ENCODE measurements at places on chromosomes 12 and 14. TPM values are rescaled to one million over a fixed set of nuclear protein-coding genes. Genes with fewer than 3 reads are reported as not detected.
A peak's percentile ranks its signal among the peaks of the same experiment; 100 is the strongest.

Gene SLC24A4
- 2.0 TPM for total RNA-seq

Gene ARHGAP9
- 125 TPM for total RNA-seq

Gene TPPP2
- total RNA-seq: not detected

Gene CLEC14A
- 73.8 TPM for total RNA-seq

Gene IL31
- total RNA-seq: not detected

Gene FAM186B
- 0.20 TPM for total RNA-seq

Gene C1R
- total RNA-seq: 693 TPM

Gene SLCO1B1
- not detected for total RNA-seq

Gene PIWIL1
- not detected for total RNA-seq

Gene KLRF2
- not detected for total RNA-seq

Gene SOAT2
- not detected for total RNA-seq

DNA sequence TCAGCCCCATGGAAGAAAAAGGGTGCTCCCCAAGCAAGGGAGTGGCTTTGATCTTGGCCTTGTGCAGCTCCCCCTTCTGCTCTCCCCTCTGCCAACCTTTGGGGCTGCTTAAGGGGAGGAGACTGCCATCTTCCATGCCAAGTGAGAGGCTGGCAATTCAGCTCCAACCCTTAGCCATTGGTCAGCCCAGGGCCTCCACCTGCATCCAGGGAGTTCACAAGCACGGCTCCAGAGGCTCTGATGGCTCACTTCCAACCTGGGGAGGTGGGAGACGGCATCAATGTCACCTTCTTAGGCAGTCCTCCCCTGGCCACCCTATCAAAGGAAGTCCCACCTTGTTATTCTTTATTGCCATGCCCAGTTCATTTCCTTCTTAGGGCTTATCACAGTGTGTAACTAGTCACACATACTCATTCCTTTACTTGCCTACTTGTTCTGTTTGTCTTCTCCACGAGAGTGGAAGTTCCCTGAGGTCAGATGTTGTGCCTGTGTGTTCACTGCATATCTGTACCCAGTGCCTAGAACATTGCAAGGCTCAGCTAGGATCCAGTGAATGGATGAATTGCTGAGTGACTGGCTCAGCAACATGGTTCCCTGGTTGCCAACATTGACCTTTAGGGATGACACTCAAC lies 5.0 kb downstream of the HDAC7 start:
- no peaks in the 10 kb centered on the region for H3K27me3 ChIP-seq
- DNase-seq: no peak
- H3K36me3 ChIP-seq: no peaks in the 10 kb centered on the region

DNA sequence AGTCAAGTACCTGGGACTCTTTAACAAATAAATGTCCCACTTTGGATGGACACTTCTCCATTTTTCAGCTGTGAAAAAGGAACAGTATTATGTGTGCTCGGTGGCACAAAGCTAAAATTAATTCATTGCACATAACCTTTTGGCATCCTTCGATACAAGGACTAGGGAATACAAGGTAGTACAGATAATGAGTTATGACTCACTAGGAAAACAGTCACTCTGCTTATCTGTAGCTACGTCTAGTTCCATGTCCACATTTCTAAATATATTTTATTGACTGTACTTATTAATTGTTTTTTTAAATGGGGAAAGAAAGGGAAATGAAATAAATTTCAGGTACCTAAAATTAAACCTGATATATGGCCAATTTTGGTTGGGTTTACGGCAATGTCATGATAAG lies 35.2 kb upstream of the RIC8B start:
- peaks cover 2% of the 10 kb centered on the region for H3K4me1 ChIP-seq
- DNase-seq: no peak
- no peak overlapping the region for H3K4me3 ChIP-seq
- peaks cover 14% of the 10 kb centered on the region for H3K27me3 ChIP-seq
- no peaks in the 10 kb centered on the region for H3K36me3 ChIP-seq
- no peak overlapping the region for H3K27ac ChIP-seq

GRCh38 chr12:19964549-19964948 lies 403.8 kb upstream of the PDE3A start:
- no peak for DNase-seq
- no peak overlapping the region for H3K27ac ChIP-seq
- no peak overlapping the region for H3K4me3 ChIP-seq
- H3K36me3 ChIP-seq: no peaks in the 10 kb centered on the region

DNA sequence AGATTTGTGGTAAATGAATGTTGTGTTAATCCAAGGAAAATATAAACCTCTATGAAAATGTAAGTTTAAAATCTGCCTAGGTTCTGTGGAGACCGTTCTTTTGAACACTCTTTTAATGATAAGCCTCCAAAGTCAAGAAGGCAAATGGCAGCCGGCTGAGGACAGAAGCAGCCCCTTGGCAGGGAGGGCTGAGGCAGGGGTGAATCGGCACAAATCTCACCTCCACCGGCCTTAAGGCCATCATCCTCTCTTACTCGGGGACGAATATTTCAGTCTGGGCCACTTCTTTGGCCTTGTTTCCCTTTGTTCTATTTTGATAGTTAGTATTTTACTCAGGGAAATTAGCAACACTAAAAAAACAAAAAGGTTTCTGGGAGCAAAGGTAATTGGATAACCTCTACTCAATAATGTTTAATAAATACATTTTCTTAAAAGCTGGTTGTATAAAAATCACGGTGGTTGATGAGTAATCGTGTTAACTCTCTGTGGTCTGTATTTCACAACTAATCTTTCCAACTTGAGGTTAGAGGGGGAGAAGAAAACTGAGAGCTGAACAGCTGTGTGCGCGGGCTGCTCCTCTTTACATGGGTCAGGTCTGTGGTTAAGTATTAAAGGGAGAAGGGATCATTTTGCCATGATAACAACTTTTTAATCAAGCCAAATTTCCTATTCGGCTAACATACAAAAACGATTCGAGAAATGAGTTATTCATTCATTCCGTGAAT lies 18.6 kb downstream of the LGMN start:
- no peak for DNase-seq
- H3K4me1 ChIP-seq: peaks cover 54% of the 10 kb centered on the region
- no peak overlapping the region for H3K4me3 ChIP-seq
- H3K27ac ChIP-seq: no peak overlapping the region

DNA sequence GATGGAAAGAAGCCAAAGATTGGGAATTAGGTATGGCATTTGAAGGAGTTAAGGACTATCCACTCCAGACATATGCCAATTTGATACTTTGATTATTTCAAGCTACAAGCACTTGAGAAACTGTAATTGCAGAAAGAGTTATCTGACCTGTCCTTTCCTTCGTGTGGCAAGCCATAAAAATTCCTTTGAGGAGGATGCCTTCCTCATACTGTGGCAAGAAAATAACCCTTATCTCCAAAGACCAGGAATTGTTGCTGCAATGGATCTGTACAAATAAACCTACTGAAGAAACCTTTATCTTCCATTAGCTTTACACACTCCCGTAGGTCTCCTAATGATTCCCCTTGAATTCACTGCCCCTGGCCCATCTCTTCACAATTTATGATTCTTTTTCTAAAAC lies 165.1 kb upstream of the AMIGO2 start:
- no peaks in the 10 kb centered on the region for H3K36me3 ChIP-seq
- H3K27ac ChIP-seq: no peak overlapping the region
- H3K4me3 ChIP-seq: no peak overlapping the region
- H3K27me3 ChIP-seq: no peaks in the 10 kb centered on the region
- no peak for DNase-seq

DNA sequence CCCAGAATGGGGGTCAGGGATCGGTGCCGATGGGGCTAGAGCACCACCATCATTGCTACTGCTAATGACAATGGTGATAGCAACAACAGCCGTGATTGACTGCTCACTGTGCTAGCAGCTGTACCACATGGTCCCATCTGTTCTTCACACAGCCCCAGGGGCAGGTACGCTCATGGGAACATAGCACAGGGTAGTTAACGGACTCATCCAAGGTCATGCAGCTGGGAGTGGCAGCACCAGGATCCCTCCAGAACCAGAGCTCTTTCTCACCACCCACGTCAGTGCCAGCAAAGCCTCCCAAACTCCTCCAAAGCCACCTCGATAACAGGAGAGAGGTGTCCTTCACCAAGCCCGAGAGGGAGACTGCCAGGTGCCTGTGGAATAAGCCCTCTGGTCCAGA lies 11.2 kb upstream of the DYNC1H1 start:
- H3K4me1 ChIP-seq: peaks cover 9% of the 10 kb centered on the region
- DNase-seq: peak; percentile 34
- no peak overlapping the region for H3K27ac ChIP-seq
- no peaks in the 10 kb centered on the region for H3K36me3 ChIP-seq
- H3K4me3 ChIP-seq: no peak overlapping the region

GRCh38 chr12:52059582-52060497 lies 8.6 kb downstream of the NR4A1 start:
- H3K27ac ChIP-seq: no peak overlapping the region
- no peak overlapping the region for H3K4me3 ChIP-seq
- no peaks in the 10 kb centered on the region for H3K4me1 ChIP-seq
- H3K36me3 ChIP-seq: no peaks in the 10 kb centered on the region

- no peak overlapping the region for H3K27ac ChIP-seq
- H3K4me1 ChIP-seq: no peaks in the 10 kb centered on the region
- no peak for DNase-seq
- H3K36me3 ChIP-seq: no peaks in the 10 kb centered on the region
- H3K27me3 ChIP-seq: no peaks in the 10 kb centered on the region
- H3K4me3 ChIP-seq: no peak overlapping the region
Measured at GRCh38 chr12:2489275-2489674, 305.5 kb upstream of the FKBP4 start.

GRCh38 chr12:22321638-22322037 lies 12.9 kb downstream of the ST8SIA1 start:
- no peak for DNase-seq
- H3K27me3 ChIP-seq: no peaks in the 10 kb centered on the region
- no peak overlapping the region for H3K27ac ChIP-seq
- H3K36me3 ChIP-seq: no peaks in the 10 kb centered on the region

- peak; percentile 54 for DNase-seq
- H3K4me1 ChIP-seq: peaks cover 7% of the 10 kb centered on the region
- H3K4me3 ChIP-seq: no peak overlapping the region
- no peaks in the 10 kb centered on the region for H3K27me3 ChIP-seq
- no peaks in the 10 kb centered on the region for H3K36me3 ChIP-seq
- peak overlapping the region; percentile 78 for H3K27ac ChIP-seq
Measured at GRCh38 chr12:122471324-122472226, 29.2 kb downstream of the ZCCHC8 start.

GRCh38 chr14:47390831-47391504 lies 284.4 kb downstream of the MDGA2 start:
- H3K36me3 ChIP-seq: no peaks in the 10 kb centered on the region
- H3K4me3 ChIP-seq: no peak overlapping the region
- no peaks in the 10 kb centered on the region for H3K4me1 ChIP-seq
- no peaks in the 10 kb centered on the region for H3K27me3 ChIP-seq

DNA sequence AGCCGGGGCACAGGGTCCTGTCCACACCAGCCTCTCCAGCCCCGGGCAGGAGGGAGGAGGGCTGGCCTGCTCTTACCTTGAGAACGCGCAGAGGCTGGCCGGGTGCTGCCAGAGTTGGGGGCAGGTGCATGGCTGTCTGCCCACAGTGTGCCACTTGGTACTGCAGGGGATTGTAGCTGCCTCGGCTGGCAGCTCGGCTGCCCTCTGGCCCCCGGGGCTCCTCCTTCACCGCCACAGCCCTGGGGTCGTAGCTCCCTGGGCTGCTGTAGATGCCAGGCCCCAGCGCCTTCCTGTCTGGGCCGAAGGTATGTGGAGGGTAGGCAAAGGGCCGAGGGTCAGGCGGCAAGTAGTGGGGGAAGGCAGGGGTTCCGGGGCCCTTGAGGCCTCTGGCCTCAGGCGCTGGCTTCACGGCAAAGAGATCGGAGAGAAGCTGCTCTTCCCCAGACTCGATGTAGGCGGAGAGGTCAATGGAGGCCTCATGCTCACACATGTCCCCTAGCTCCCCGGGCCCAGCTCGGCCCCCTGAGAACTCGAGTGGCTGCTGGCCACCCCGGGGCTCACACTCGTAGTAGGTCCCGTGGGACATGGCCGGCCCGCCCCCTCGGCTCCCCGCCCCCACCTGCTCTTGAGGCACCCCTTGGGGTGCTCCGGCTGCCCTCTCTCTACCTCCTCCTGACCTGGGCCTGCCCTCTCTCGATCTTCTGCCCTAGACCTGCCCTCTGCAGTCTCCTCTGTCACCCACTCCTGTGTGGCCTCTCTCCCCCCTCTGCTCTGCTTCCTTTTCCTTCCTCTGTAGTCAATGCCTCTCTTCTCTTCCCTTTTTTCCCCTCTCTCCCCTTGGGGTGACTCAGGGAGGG lies at the start of gene CEBPE:
Gene CEBPE, minus strand, starts transcription at position 750 of the 857 bp plus-strand sequence. Its CDS starts 164 bp downstream, at position 586.
- no peaks in the 10 kb centered on the region for H3K27me3 ChIP-seq
- H3K36me3 ChIP-seq: no peaks in the 10 kb centered on the region
- H3K4me1 ChIP-seq: peaks cover 67% of the 10 kb centered on the region
- H3K27ac ChIP-seq: no peak within 1 kb of the TSS
- DNase-seq: peak; percentile 83

GRCh38 chr14:61325166-61325565 lies 3.8 kb downstream of the PRKCH start:
- peaks cover 3% of the 10 kb centered on the region for H3K4me1 ChIP-seq
- no peaks in the 10 kb centered on the region for H3K36me3 ChIP-seq
- H3K4me3 ChIP-seq: no peak overlapping the region
- DNase-seq: no peak

- DNase-seq: no peak
- H3K27ac ChIP-seq: no peak overlapping the region
- no peaks in the 10 kb centered on the region for H3K27me3 ChIP-seq
- H3K4me3 ChIP-seq: no peak overlapping the region
- no peaks in the 10 kb centered on the region for H3K4me1 ChIP-seq
Measured at GRCh38 chr12:130362060-130362459, 24.4 kb downstream of the PIWIL1 start.

DNA sequence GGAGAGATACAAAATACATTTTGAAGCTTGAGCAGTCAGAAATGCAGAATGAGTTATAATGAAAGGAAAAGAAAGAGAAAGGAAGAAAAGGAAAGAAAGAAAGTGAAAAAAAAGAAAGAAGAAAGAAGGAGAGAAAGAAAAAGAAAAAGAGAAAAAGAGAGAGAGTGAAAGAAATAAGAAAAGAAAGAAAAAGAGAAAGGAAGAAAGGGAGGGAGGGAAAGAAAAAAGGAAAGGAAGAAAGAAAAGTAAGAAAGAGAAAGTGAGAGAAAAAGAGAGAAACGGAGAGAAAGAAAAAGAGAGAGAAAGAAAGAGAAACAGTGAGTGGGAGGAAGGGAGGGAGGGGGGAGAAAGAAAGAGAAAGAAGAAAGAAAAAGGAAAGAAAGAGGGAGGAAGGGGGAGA lies 549.9 kb downstream of the GALC start:
- H3K4me1 ChIP-seq: no peaks in the 10 kb centered on the region
- no peaks in the 10 kb centered on the region for H3K36me3 ChIP-seq
- H3K27me3 ChIP-seq: no peaks in the 10 kb centered on the region
- DNase-seq: no peak
- H3K27ac ChIP-seq: no peak overlapping the region
- H3K4me3 ChIP-seq: no peak overlapping the region

GRCh38 chr14:23112359-23113178 lies 6.5 kb downstream of the CEBPE start:
- H3K4me3 ChIP-seq: no peak overlapping the region
- H3K36me3 ChIP-seq: no peaks in the 10 kb centered on the region
- H3K27ac ChIP-seq: no peak overlapping the region
- no peaks in the 10 kb centered on the region for H3K27me3 ChIP-seq
- DNase-seq: no peak

Measured in left lung (tissue), 14 donors.